Fibroblast of lung (primary cell): ENCODE measurements at places on chromosomes 6 and 20. TPM values are rescaled to one million over a fixed set of nuclear protein-coding genes. Genes with fewer than 3 reads are reported as not detected.

ASIP gene
- not detected in 2 replicates for total RNA-seq

PHACTR2 gene
- 25.2 and 40.1 TPM in 2 replicates for total RNA-seq

CTCFL gene
- total RNA-seq = not detected in 2 replicates

GMPR gene
- total RNA-seq = 7.2 and 13.2 TPM in 2 replicates

C20orf141 gene
- not detected in 2 replicates for total RNA-seq

C2 gene
- total RNA-seq = 16.8 and 27.2 TPM in 2 replicates

C6orf58 gene
- not detected in 2 replicates for total RNA-seq

HDGFL1 gene
- not detected in 2 replicates for total RNA-seq

HLA-DPA1 gene
- 1.0 and 1.5 TPM in 2 replicates for total RNA-seq

GPSM3 gene
- 1.3 and 2.3 TPM in 2 replicates for total RNA-seq

RSPH4A gene
- under 0.01 and 0.17 TPM in 2 replicates for total RNA-seq

EYS gene
- under 0.01 TPM in 1 of 2 replicates, not detected in the other for total RNA-seq

FERMT1 gene
- total RNA-seq = 3.3 and 6.8 TPM in 2 replicates

TSHZ2 gene
- 2.6 and 5.4 TPM in 2 replicates for total RNA-seq

SERPINB1 gene
- total RNA-seq = 19.3 TPM in 2 replicates

CST4 gene
- 0.17 TPM in 1 of 2 replicates, not detected in the other for total RNA-seq

SMIM29 gene
- total RNA-seq = 26.5 and 36.3 TPM in 2 replicates

MMP24 gene
- under 0.01 and 0.17 TPM in 2 replicates for total RNA-seq

SLC35D3 gene
- total RNA-seq = not detected in 2 replicates

RIPPLY2 gene
- total RNA-seq = 0.51 TPM in 1 of 2 replicates, not detected in the other

METTL24 gene
- 2.6 TPM in 2 replicates for total RNA-seq

SNPH gene
- 9.5 and 18.5 TPM in 2 replicates for total RNA-seq

MRPL18 gene
- total RNA-seq = 80.4 and 82.7 TPM in 2 replicates

GJA1 gene
- 154 and 209 TPM in 2 replicates for total RNA-seq

MYLK4 gene
- total RNA-seq = 0.26 and 0.33 TPM in 2 replicates

NRSN1 gene
- not detected in 2 replicates for total RNA-seq

MYLK2 gene
- under 0.01 TPM in 1 of 2 replicates, not detected in the other for total RNA-seq

RIN2 gene
- 41.3 and 61.4 TPM in 2 replicates for total RNA-seq

ADGRF4 gene
- total RNA-seq = under 0.01 TPM in 1 of 2 replicates, not detected in the other

GPANK1 gene
- total RNA-seq = 15.0 and 17.2 TPM in 2 replicates

SLC13A3 gene
- total RNA-seq = 4.1 and 5.6 TPM in 2 replicates

OR2J3 gene
- total RNA-seq = not detected in 2 replicates

OR2H2 gene
- total RNA-seq = not detected in 2 replicates

RNF144B gene
- 0.26 and 0.83 TPM in 2 replicates for total RNA-seq

PERP gene
- 12.8 and 39.3 TPM in 2 replicates for total RNA-seq

GSS gene
- total RNA-seq = 39.0 and 71.3 TPM in 2 replicates

RAET1L gene
- total RNA-seq = not detected in 2 replicates

SSTR4 gene
- total RNA-seq = not detected in 2 replicates

MUC21 gene
- not detected in 2 replicates for total RNA-seq

OR12D3 gene
- not detected in 2 replicates for total RNA-seq

TRIM31 gene
- total RNA-seq = not detected in 2 replicates

ZBTB9 gene
- 4.1 and 4.9 TPM in 2 replicates for total RNA-seq

ZBTB46 gene
- 2.8 and 4.5 TPM in 2 replicates for total RNA-seq

SLCO4A1 gene
- total RNA-seq = 0.26 and 0.50 TPM in 2 replicates

SLC22A16 gene
- total RNA-seq = under 0.01 TPM in 1 of 2 replicates, not detected in the other

JPH2 gene
- total RNA-seq = 0.51 and 0.66 TPM in 2 replicates

PROKR2 gene
- total RNA-seq = not detected in 2 replicates

RBBP8NL gene
- total RNA-seq = not detected in 2 replicates

GHRH gene
- not detected in 2 replicates for total RNA-seq

LAMP5 gene
- total RNA-seq = 2.1 and 2.6 TPM in 2 replicates

RHAG gene
- total RNA-seq = not detected in 2 replicates

ROS1 gene
- under 0.01 TPM in 2 replicates for total RNA-seq

C6orf163 gene
- 1.8 and 2.8 TPM in 2 replicates for total RNA-seq

ZFP64 gene
- 14.7 and 19.5 TPM in 2 replicates for total RNA-seq

CST3 gene
- total RNA-seq = 135 and 162 TPM in 2 replicates
